NCI-H1694 treated with DMSO at 0.1 percent for 48 hours (cell line): ENCODE measurements at places on chromosomes 1 and 21.

DNA sequence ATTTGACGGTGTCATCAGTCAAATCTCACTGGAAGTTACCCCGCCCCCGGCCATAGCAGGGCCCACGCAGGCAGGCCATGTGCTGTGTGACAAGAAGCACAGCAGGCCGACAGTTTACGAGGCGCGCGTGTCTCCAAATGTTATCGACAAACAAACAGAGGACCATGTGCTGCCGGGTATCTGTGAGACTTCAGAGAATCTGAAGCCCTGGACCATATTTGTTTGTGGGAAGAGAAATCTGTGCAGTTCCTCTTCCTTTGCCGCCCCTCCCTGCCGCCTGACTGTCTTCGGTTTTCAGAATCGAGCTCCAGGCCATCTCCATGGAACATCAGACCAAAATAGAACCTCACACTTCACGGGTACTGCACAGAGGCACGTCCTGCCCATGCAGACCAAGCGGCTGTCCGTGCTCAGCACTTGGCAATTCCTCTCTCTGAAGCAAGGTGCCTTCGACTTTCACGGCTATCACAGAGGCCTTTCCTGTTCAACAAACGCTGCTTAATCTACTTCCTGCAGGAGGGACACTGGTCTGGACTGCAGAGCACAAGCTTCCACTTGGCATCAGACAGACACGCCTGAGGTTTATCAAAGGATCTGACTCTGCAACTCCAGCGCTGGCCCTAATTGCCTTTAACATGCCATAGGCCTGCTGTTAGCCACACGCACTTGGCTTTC lies 135.7 kb upstream of the KRTAP19-8 start:
- no peak for DNase-seq

DNA sequence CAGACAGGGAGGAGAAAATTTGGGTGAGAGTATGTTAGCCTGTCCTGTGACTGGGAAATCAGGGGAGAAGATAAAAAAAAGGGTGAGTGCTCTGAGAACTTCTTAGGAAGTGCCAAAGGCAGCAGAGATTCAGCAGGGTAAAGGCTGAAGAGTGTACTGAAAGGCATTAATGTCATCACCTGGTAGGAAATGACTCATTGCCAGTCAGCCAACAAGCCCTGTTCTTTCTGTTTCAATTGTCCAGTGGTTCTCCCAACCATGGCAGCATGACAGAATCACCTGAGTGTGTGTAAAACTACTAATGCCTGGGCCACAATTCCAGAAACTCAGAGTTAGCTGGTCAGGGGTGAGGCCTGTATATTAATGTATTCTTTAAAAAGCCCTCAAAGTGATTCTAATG lies 83.5 kb downstream of the INTS7 start:
- no peak for DNase-seq

DNA sequence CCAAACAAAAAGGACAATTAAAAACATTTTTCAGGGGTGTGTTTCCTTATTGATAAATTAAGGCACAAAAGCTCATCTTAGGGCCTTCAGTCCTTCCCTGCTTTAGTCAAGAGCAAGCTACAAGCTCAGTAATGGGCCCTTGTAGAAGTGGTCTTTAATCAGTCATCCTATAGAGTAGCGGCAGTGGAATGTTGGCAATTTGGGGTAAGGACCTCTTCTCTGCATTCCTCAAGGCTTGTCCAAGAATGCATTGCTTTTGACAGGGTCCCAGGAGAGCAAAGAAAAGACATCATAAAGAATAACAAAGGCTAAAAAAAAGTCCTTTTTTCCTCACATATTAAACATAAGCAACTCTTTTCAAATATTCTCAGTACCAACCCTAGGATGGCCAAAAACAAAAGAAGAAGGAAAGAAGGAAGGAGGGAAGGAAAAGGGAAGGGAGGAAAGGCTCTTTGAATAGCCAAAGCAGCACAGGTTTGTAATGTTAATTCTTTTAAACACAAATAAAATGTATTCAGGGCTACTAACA lies 27.3 kb upstream of the CAMK1G start:
- DNase-seq: no peak

- no peak for DNase-seq
Measured at GRCh38 chr21:41628256-41628655, 120.3 kb upstream of the TMPRSS2 start.

DNA sequence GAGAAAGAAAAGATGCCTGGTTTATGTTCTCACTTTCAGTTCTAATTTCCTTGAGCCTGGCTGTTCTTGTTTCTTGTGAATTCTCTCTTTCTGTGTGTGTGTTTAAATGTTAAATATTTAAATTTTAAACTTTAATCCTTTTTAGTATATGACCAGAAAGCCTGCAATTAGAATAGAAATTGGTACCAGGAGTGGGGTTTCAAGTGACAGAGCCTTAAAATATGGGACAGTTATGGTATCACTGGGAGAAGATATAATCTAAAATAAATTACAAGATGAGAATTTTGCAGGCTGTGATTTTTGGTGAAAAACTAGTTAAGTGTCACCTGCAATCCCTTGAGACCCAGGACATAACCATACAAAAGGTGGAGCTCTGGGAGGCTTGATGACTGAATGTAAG lies 81.4 kb downstream of the SYT6 start:
- no peak for DNase-seq

GRCh38 chr1:64424412-64424811 lies 45.5 kb upstream of the CACHD1 start:
- no peak for DNase-seq
